BJ (cell line): ENCODE measurements at places on chromosomes 11 and 22.

DNA sequence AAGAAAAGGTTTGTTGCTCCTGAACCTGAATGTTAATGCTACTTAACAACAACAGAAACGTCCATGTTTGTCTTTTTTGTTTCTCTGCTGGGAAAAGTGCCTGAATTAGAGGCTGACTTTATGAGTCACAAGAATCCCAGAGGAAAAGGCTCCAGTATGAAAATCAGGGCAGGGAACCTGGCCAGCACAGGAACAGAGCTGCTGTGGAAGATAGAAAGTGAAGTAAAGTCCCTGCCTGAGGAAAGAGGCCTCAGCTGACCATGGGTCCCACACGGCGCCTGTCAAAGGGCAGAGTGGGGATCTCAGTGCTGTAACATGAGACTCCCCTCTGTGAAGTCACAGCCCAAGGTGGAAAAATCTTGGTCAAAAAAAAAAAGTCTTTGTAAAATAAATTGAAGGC is 632.3 kb upstream of the CCDC90B start:
- DNase-seq, result no peak

GRCh38 chr11:17544181-17544622 is at the start of gene USH1C:
TSS of gene USH1C (minus strand) at chr11:17544416. CDS start at chr11:17544307, 109 bp downstream.
- no peak for DNase-seq

GRCh38 chr11:71120471-71120896 is 131.9 kb downstream of the SHANK2 start:
- no peak for DNase-seq

GRCh38 chr22:31235081-31235480 is 23.0 kb downstream of the LIMK2 start:
- no peak for DNase-seq

- DNase-seq, result no peak
Observed at GRCh38 chr22:41512421-41513194, 31.7 kb downstream of the POLR3H start.

DNA sequence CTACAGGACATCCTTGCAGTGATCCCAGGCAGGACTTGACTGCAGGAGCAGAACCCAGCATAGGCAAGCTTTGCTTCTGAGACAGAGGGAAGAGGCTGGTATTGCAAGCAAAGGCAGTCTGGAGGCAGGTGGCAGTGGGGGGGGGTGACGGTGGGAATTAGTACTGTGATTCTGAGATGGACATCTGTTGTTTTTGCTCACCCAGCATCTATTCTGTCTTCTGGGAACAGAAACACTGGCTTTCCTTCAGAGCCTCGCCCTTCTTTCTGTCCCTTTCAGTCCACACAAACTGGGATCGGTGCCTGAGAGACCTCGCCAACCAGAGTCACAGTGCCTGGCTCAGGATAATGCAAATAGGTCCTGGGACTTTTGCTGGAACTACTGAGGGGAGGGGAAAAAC is 31.2 kb upstream of the RASL10A start:
- DNase-seq, result no peak

GRCh38 chr11:19370100-19370861 is 129.5 kb upstream of the E2F8 start:
- no peak for DNase-seq

- no peak for DNase-seq
Observed at GRCh38 chr11:70799386-70799785, 401.1 kb downstream of the CTTN start.

- DNase-seq, result no peak
Observed at GRCh38 chr11:105000797-105001196, 22.2 kb downstream of the CASP5 start.

GRCh38 chr11:134350381-134350780 is 18.6 kb downstream of the GLB1L2 start:
- no peak for DNase-seq

- DNase-seq, result no peak
Observed at GRCh38 chr11:89293965-89294679, 116.4 kb downstream of the TYR start.

DNA sequence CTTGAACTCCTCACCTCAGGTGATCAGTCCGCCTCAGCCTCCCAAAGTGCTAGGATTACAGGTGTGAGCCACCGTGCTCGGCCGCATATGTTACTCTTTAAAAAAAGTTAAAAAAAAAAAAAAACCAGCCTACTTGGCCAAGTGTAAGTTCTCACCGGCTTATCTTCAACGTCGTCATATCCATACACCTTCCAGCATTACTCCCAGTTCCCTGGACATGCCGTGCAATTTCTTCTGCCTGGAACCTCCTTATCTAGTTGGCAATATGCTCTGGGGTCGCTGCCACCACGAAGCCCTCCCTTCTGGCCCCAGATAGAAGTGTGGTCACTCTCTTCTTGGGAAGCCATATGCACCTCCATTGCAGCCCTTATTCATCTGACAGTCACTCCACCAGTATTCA is 36.3 kb upstream of the CBX7 start:
- DNase-seq, result no peak

GRCh38 chr11:69808667-69809086 is 10.5 kb downstream of the FGF3 start:
- DNase-seq, result no peak

GRCh38 chr11:65559951-65560537 is 1.9 kb upstream of the LTBP3 start:
- no peak for DNase-seq
